NCI-H526 treated with DMSO at 0.1 percent for 48 hours (cell line): ENCODE measurements at places on chromosomes 3 and 15.

DNA sequence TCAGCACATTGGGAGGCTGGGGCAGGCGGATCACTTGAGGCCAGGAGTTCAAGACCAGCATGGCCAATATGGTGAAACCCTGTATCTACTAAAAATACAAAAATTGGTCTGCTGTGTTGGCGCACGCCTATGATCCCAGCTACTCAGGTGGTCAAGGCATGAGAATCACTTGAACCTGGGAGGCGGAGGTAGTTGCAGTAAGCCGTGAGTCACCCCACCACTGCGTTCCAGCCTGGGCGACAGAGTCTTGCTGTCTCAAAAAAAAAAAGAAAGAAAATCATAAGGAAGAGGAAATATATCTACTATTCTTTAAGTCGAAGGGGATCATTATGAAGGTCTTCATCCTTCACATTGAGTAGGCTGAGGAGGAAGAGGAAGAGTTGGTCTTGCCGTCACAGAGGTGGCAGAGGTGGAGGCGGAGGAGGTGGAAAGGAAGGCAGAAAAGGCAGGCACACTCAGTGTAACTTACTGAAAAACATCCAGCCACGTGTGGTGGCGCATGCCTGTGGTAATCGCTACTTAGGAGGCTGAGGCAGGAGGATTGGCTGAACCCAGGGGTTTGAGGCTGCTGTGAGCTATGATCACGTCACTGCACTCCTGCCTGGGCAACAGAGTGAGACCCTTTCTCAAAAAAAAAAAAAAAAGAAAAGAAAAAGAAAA lies 14.2 kb downstream of the CSK start:
- DNase-seq: no peak

- no peak for DNase-seq
Measured at GRCh38 chr3:133469140-133469731, 69.4 kb downstream of the BFSP2 start.

- DNase-seq: peak; percentile 81
Measured at GRCh38 chr3:120678331-120678947, 3.6 kb downstream of the HGD start.

DNA sequence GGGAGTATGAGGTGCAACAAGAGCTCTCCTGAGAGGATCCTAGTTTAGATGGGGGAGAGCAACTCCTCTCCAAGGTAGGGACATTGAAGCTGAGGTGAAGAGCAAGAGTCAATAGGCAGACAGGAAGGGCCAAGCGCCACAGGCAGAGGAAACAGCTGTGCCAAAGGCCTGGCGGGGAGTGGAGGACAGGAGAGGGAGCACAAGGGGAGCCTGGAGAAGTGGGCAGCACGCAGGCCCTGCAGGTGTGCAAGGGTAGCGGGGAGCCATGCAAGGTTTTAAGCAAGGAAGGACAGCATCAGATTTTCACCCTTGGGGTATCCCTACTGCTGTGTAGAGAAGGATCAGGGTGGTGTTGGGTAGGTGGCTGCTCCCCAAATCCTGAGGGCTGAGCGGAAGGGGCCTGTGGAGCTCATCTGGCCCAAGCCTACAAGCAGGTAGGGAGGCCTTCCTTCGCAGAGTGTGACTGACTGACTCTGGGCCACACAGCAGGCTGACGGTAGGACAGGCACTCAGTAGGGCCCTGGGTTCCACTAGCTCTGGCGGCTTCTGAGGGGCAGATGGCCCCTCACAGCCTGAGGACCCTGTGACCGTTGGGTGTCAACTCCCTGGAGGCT lies 13.3 kb downstream of the CHST13 start:
- DNase-seq: no peak

- no peak for DNase-seq
Measured at GRCh38 chr3:99126316-99126715, 224.8 kb upstream of the DCBLD2 start.

DNA sequence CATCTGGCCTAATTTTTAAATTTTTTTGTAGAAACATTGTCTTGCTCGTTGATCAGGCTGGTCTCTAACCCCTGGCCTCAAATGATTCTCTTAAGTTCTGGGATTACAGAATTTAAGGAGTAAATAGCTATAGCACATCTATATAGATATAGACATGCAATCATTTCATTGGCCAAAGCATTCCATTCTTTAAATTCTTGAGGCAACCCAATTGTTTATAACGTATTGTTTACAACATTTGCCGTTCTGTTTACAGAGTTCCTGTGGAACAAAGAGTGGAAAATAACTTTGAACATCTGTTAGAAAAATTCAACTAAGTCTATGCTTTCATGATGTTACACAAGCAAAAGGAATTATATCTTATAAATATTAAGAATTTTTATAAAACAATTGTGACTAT lies 205.2 kb upstream of the ROBO2 start:
- no peak for DNase-seq
